ENCODE measurements at places on chromosomes 6 and 20. TPM values are rescaled to one million over a fixed set of nuclear protein-coding genes. Genes with fewer than 3 reads are reported as not detected.

DNA sequence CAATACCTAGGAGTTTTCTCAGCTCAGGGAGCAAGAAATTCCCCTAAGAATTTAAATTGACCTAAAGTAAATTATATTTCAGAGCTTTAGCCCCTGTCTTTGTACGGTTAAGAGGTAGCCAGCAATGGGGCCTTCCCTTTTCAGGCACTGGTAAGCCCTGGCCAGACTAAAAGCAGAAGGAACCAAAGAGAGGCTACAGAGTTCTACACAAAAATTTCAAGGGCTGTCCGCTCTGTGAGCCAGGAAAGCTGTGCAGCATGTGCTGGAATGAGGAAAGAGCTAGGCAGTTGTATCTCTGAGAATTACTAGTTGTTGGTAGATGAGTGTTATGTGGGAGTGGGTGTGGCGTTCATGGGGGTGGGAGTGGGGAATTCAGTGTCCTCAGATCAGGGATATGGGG lies 96.3 kb upstream of the MAFB start:
- H3K27ac ChIP-seq = no peak overlapping the region
- H3K4me1 ChIP-seq = no peaks in the 10 kb centered on the region
- H3K36me3 ChIP-seq = no peaks in the 10 kb centered on the region
- no peak for DNase-seq
- H3K27me3 ChIP-seq = peaks cover 18% of the 10 kb centered on the region

- H3K27ac ChIP-seq = no peak overlapping the region
- no peak for DNase-seq
- no peak overlapping the region for H3K4me3 ChIP-seq
- H3K27me3 ChIP-seq = no peaks in the 10 kb centered on the region
- H3K4me1 ChIP-seq = peaks cover 18% of the 10 kb centered on the region
Observed at GRCh38 chr20:48629069-48629959, 198.5 kb downstream of the PREX1 start.

The TREM1 gene
- not detected for total RNA-seq

DNA sequence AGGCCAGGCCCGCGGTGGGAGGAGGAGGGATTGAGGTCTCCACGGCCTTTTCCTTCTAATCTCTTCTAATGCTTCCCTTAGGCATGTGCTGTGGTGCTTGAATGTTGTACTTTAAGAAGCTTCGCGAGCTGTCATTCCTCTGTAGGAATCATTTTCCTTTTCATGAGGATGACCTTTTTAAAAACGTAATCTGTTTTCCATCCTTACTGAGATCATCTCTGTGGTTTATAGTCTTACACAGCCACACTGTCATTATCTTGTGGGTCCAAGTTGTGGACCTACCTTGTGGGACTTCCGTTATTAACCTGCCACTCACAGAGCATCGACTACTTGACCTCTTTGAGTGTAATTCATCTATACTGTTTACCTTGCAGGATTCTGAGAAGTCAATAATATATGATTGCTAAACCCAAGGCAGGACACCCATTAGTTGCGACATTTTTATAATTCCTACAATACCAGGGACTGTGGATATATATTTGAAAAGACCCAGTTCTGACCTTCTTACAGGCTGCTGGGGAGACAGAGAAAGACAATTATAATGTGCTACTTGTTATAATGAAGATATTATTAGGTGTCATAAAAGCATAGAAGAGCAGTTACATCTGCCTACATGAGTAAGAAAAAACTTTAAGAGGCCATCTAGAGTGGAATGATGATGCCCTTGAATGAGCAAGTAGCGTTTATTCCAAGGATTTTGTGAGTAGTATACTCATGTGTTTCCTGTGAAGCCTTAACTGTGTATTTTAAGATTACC lies 842 bp downstream of the SLC25A27 start:
- H3K4me3 ChIP-seq = peak overlapping the region; percentile 81
- H3K27ac ChIP-seq = no peak overlapping the region
- no peak for DNase-seq
- peaks cover 49% of the 10 kb centered on the region for H3K27me3 ChIP-seq

- H3K4me3 ChIP-seq = no peak overlapping the region
- DNase-seq = no peak
- peaks cover 25% of the 10 kb centered on the region for H3K4me1 ChIP-seq
- H3K27ac ChIP-seq = no peak overlapping the region
- no peaks in the 10 kb centered on the region for H3K27me3 ChIP-seq
Observed at GRCh38 chr20:59020938-59021551, 1.8 kb downstream of the TUBB1 start.

GRCh38 chr20:4299773-4300172 lies 284.4 kb upstream of the RNF24 start:
- H3K4me1 ChIP-seq = no peaks in the 10 kb centered on the region
- peaks cover 11% of the 10 kb centered on the region for H3K27me3 ChIP-seq
- H3K36me3 ChIP-seq = no peaks in the 10 kb centered on the region
- no peak overlapping the region for H3K27ac ChIP-seq

DNA sequence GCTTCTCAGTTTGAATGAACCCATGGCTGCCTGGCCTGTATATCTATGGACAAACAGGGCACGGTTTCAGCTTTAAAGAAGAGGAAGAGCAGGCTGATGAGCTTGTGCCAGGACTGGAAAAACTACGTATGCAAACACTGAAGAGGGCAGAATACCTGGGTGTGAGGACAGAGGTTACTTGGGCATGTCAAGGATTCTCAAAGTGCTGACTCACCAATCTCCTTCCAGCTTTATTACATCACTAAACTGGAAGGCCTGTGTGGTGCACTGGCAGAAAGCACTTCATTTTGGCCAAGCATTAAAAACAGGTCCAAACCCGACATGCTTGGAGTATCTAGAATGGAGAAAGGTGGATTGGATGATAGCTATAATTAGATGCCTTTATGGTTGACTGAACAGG lies 95.2 kb downstream of the GMPR start:
- no peak for DNase-seq
- H3K36me3 ChIP-seq = no peaks in the 10 kb centered on the region
- H3K27ac ChIP-seq = no peak overlapping the region

DNA sequence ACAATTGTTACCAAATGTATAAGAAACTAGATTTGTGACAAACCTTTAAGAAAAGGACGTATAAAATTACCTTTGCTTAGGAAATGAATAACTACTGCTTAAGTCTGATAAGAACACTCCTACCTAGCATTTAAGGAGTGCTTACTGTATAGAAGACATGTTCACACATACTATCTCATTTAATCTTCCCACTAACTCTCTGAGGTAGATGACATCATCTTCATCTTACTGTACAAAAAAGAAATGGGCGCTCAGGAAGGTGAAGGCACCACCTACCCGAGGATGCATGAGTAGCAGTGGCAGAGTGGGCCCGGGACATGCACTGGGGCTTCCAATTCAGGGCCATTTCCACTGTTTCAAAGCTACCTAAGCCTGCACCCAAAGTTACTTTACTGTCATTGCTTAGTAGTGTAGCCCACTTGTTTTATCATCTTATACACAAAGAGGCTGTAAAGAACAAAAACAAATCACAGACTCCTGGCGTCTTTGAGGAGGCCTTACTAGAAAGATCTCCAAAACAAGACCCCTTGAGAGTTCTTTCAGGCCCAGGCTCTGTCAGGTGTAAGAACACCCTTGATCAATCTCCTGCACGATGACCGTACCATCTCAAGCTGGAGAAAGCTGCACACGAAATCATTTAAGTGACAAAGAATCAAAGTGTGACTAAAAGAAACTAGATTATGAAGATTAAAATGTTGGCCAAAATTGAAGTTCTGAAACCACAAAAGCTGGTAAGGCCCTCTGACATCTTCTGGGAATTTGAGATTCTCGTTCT lies 128.0 kb downstream of the INSM1 start:
- no peak overlapping the region for H3K4me3 ChIP-seq
- no peaks in the 10 kb centered on the region for H3K27me3 ChIP-seq
- H3K36me3 ChIP-seq = peaks cover 30% of the 10 kb centered on the region
- H3K27ac ChIP-seq = no peak overlapping the region

The PRDM1 gene
- 27.1 TPM for total RNA-seq

GRCh38 chr6:136920216-136920615 lies 1.9 kb upstream of the SLC35D3 start:
- peaks cover 29% of the 10 kb centered on the region for H3K4me1 ChIP-seq
- peak overlapping the region; percentile 67 for H3K4me3 ChIP-seq
- H3K27ac ChIP-seq = no peak overlapping the region

- no peaks in the 10 kb centered on the region for H3K4me1 ChIP-seq
- no peak overlapping the region for H3K27ac ChIP-seq
- H3K36me3 ChIP-seq = no peaks in the 10 kb centered on the region
- H3K27me3 ChIP-seq = no peaks in the 10 kb centered on the region
- no peak for DNase-seq
- no peak overlapping the region for H3K4me3 ChIP-seq
Observed at GRCh38 chr20:19875376-19876221, 117.5 kb downstream of the RIN2 start.

GRCh38 chr6:107020239-107020638 lies 7.8 kb upstream of the MTRES1 start:
- H3K4me3 ChIP-seq = no peak overlapping the region
- no peaks in the 10 kb centered on the region for H3K36me3 ChIP-seq
- no peak for DNase-seq
- peaks cover 10% of the 10 kb centered on the region for H3K27me3 ChIP-seq
- H3K27ac ChIP-seq = no peak overlapping the region

- DNase-seq = peak; percentile 23
- H3K4me3 ChIP-seq = no peak overlapping the region
- H3K36me3 ChIP-seq = peaks cover 23% of the 10 kb centered on the region
- H3K27me3 ChIP-seq = no peaks in the 10 kb centered on the region
- H3K27ac ChIP-seq = peak overlapping the region; percentile 88
- H3K4me1 ChIP-seq = peaks cover 38% of the 10 kb centered on the region
Observed at GRCh38 chr6:89596056-89596455, 42.5 kb downstream of the LYRM2 start.
